ENCODE measurements at places on chromosomes 2 and 18.

DNA sequence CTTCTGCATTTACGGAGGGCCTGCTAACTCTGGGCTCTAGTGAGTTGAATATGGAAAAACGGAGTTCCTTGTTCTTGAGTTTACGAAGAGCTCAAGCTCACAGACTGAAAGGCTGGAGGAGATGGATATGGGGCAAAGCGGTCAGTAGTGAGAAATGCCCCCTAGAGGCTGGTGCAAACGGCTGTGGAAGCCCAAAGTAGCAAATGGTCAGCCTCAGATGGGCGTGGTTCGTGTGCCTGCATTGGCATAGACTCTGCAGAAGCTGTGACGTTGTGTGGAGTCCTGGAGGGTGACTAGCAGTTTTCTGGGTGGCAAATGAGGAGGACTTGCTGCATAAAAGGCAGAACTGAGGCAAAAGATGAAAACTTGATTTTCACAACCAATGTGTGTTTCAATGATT is 93.6 kb upstream of the TWIST2 start:
- DNase-seq = no peak

DNA sequence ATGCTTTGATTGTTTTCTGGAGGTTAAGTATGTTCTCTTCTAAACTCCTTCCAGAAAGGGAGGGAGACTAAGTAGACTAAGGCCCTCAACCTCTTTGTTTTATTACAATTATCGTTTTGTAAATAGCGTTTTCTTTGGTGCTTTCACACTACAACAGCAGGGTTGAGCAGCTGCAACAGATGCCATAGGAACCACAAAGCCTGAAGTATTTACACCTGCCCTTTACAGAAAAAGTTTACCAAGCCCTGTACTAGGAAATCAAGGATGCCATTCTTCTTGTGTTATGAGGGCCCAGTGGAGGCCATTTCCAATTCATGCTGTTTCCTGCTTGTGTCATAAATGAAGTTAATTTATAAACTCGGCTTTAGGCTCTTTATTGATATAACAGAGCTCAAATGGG is 914.8 kb downstream of the DCDC2C start:
- DNase-seq = no peak

DNA sequence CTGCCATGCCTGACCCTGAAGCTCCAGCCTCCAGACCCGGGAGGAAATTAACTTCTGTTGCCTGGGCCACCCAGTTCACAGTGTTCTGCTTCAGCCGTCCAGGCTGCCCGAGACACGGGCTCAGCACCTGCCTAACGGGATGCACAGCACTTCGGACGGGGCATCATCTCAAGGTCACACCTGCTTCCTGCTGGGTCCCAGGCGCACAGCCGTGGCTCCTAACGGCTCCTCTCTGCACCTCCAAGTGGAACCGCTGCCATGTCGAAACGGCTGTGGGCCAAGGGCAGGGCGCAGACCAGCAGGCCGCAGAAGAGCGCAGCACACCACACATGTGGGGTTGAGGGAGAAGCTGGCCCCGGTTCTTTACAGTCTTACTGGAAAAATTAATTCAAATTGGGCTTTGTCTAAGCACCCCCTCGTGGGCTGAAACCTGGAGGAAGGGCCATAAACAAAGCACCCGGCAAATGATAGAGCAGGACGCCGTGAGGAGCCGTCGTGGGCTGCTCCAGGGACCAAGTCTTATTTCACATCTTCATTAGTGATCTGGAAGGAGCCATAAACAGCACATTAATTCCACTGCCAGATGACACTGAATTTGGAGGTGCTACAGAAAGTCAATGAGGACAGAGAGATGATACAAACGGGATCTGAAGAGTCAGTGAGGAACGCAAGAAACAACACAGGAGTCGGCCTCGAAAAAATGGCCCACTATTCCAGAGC is 59.6 kb downstream of the EIPR1 start:
- DNase-seq = no peak

DNA sequence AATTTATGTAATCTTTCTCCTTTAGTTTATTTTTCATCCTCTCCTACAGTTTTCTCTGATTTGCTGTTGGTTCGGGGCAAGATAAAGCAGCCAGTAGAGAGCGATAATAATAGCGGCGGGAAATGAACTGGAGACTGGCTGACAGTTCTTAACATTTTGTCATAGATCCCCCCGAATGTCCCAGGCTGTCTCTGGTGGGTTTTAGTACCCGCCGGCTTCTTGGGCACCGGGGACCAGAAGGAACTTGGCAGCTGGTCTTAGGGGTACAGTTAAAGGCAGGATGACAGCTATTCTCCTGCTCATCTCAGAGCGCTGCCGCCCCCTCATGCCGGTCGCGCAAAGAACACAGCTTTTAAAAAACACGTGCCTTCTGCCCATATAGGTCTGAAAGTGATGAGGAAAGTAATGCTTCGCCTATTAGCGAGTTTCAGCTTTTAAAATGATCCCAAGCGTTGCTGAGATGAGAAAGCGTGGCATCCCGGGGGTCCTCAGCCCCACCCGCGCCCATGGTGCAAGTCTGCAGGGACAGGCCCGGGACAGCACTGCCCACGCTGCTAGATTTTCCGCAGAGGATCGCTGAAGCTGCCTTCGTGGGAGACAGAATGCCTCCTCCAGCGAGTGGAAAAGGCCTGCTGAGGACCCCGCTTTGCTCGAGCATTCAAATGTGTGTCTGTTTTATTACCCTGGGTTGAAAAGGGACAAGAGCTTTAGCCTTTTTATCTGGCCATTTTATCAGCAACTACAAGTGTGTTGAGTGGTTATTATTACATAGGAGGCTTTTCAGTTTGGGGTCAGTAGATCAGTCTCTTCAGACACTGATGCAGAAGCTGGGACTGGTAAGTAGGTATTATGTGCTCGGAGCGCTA is 3.8 kb downstream of the ONECUT2 start:
- no peak for DNase-seq

DNA sequence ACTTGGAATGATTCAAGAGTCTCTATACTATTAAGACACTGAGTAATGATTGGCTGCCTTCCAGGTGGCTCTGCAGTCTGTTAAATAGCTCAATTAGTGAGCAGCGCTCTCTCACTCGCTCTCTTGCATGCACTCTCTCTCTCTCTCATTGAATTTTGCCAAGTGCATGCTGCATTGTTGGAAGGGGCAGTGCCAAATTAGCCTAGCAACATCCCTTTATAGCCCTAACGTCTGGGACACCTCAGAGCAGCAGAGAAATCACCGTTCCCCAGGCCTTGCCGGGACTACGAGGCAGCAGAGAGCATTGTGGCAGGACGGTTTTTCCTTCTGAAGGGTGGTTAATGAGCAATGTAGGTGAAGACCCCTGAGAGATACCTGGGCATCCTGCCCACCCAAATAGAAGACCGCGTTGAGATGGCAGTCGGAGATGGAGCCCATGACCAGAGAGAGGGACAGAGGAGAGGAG is 447.6 kb upstream of the POU3F3 start:
- no peak for DNase-seq

DNA sequence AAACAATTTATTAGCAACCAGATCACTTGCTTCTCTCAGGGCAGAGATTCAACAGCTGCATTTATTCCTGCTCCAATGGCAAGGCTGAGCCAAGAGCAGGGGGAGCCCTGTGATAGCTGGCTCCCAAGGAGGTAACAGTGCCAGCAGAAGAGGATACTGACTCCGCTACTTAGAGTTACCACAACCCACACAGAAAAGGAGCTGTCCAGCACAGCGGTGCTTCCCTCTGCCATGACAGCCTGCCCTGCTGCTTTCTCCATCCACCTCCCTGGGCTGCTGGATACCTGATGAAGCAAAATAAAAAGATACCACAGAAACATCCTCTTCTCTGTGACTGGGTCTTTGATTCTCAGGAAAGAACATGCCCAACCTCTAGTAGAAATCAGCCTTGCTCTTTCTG is 467.2 kb downstream of the LRRTM4 start:
- DNase-seq = no peak

DNA sequence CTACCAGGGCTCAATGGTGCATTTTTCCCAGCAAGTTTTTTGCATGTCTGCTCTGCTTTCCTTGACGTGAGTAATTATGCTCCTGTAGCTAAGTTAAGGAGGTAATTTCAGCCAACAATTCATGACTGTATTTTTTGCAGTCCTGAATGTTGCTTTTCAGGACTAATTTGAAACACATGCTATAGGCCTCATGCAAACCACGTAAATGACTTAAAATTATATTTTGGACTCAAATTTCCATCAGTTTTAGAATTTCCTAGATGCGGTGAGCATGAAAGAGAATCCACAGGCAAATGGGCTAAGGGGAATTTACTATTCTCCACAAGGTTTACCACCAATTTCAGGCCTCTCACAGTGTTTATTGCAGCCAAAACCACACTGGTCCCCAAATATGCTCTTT is 589.9 kb upstream of the LRRTM1 start:
- DNase-seq = no peak

DNA sequence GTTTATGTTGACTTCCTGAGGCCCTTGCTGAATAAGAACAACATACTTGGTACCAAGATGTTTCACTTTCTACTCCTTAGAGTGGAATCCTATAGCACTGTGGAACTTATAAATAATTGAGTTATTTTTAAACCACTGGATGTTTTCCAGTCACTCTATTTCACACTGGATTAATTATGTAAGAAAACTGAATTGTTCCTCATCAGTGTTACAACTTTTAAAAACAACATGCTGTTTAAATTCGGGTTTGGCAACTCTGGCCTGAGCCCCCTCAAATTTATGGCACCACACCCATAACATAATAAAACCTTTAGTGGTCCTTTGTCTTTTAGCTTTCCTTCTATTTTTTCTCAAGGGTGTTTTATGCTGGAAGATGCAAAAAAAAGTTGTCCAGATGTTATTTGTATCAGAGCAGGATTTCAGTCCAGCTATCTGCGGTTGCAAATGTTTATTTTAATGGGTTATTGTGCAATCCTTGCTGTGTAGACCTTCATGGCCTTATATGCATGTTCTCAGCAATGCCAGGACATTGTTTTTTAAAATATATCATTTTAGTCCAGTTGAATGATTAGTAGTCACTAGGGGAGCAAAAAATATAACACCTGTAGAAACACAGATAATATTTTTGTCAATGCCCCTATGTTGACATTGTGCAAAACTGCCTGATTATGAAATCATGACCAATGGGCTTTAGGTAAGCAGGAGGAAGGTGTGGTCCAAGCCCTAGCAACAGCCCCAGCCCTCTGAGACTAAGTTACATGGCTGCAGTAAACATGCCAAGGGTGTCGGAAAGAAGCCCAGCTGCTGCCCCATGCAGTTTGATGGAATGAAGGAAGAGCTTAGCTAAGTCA is 638.0 kb upstream of the ZEB2 start:
- DNase-seq = no peak

- no peak for DNase-seq
Observed at GRCh38 chr2:173881461-173881860, 83.7 kb downstream of the SP3 start.

DNA sequence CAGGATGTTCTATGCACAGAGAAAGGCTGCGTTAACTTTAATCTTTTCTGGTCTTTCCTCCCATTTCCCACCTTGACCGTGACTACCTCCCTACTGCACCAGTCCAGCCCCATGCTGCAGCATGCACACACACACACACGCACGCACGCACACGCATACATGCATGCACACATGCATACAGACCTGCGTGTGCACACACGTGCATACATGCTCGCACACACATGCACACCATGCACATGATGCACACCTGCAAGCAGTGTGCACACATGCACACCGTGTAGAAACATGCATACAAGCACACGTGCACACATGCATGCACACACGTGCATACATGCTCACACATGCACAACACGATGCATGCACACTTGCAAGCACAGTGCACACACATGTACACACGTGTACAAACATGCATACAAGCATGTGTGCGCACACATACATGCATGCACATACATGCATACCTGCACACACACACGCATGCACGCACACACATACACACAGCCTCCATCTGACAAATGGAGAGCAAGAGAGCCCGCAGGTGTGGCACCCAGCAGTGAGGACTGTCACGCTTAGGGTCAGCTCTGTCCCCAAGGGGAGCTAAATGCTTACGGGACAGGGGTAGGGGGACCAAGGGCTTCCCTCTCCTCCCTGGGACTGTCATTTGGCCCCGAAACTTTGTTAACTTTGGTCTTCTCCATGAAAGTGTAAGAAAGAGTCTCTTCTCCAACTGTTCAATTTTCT is 18.2 kb downstream of the SNORC start:
- no peak for DNase-seq

DNA sequence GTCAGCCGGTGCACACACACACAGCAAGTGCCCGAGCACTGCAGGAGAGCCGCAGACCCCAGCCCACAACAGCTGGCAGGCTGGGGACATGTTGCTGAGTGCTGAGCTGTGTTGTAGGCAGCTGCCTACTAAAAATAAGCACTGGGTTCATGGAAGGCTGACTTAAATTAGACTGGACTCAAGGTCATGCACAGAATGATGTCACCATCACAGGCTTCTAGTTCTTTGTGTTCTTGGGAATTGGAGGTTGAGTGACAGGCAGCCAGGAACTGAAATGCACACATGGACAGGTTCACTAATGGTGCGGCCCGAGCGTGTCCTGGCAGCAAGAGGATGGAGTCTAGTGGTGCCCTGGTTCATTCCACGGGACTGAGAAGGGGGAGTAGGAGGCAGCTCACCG is 71.3 kb downstream of the VWA3B start:
- DNase-seq = no peak

GRCh38 chr2:151766437-151767153 is 32.3 kb upstream of the NEB start:
- peak; percentile 45 for DNase-seq

- DNase-seq = no peak
Observed at GRCh38 chr2:168585700-168586099, 129.6 kb downstream of the CERS6 start.

GRCh38 chr18:54239601-54240000 is 15.1 kb upstream of the MBD2 start:
- DNase-seq = no peak

- no peak for DNase-seq
Observed at GRCh38 chr2:133417415-133417814, 150.8 kb downstream of the NCKAP5 start.

DNA sequence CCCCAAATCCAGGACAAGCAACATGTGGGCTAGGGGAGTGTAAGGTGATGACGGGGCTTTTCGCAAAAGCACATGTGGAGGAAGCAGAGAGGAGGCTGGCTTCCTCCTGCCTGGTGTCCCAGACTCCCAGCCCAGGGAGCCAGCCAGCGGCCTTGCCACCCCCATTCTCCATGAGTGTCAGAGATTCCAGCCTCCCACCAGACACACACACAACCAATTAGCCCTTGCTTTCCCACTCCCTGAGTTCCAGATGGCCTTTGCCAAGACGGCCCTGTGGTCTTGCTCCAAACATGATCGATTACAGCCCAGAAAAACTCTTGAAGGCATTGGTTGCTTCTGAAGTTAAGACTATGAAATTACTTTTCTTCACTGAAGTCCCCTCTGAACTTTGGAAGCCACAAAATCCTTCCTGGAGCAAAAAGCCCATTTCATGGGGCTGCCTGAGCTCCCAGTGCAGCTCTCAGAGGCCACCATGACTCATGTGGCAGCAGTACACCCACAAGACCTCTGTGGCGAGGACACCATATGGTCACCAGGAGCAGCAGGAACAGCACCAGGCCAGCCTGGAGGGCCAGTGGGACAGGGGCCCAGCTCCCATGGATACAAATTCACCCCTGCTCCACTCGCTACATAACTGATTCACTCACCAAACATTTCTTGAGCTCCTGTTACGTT is 69.1 kb upstream of the PID1 start:
- DNase-seq = no peak

GRCh38 chr2:85536479-85536878 is 2.5 kb upstream of the MAT2A start:
- no peak for DNase-seq

- no peak for DNase-seq
Observed at GRCh38 chr18:66432636-66433035, 171.3 kb downstream of the CDH19 start.
